Left kidney (tissue), 8 donors: ENCODE measurements at places on chromosomes 12 and 14.

- no peak for DNase-seq
These were observed 747 bp upstream of the DACT1 start for GRCh38 chr14:58637040-58637390.

DNA sequence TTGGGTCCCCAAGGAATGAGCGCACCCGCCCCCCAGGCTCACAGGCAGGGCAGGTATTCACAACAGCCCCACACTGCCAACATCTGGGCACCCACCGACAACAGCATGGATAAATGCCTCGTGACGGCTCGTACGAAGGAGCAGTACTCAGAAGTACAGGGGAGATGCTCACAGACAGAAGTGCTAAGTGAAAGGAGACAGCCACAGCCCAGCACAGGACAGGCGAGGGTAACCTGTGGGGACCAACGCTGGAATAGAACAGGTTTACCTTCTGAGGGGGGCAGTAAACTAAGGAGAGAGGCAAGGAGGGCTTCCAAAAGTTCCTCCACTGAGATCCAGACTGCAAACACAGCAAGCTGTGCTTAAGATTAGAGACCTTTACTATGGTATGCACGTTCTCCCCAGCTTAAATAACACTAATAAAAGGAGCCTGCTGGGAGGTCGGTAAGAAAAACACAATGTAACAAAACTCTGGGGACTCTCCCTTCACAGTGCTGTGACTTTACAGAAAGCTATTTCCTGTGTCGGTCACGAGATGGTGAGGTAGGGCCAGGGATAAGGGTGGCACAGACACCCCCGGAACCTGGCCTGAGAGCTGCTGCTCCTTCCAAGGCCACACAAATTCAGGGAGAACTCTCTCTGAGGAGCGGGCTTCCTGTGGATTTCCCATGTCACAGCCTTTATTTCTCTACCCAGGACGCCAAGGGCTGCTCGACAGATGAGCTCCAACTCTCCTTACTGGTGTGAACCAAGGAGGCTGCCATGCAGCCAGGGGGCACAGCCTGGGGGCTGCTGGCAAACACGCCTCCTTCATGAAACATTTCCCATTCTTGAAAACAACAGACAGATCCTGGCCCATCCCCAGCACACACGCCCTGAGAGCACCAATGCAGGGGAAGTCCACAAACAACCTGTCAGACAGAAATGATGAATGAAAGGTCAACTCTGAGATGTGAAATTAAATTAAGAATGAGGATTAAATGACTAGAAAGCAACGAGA is 26.3 kb downstream of the SLC15A4 start:
- DNase-seq: no peak

GRCh38 chr12:16269946-16270345 is 7.5 kb downstream of the SLC15A5 start:
- no peak for DNase-seq

- no peak for DNase-seq
These were observed 185.9 kb upstream of the RBM19 start for GRCh38 chr12:114152066-114152465.

DNA sequence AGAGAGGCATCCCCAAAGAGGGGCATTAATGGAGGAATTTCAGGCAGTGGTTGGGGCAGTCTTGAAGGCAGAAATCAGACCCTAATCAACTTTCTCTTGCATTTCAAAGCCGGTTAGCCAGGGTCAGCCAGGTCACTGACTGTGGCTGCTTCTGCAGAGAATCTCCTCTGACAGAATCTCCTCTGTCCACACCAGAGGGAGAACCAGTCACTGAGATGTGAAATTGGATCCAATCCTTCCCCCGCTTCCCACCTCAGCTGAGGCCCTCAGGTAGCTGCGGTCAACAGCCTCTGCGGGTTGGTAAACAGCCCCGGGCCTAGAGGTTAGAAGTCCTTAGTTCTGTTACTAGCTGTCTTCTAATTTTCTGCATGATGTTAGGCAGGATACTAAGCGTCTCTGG is 39.8 kb upstream of the NUAK1 start:
- DNase-seq: no peak

- DNase-seq: no peak
These were observed 755.6 kb downstream of the MED13L start for GRCh38 chr12:115521771-115522409.

GRCh38 chr14:54253195-54253947 is 143.4 kb upstream of the CDKN3 start:
- DNase-seq: no peak

- DNase-seq: no peak
These were observed 149.8 kb downstream of the PELI2 start for GRCh38 chr14:56268039-56268438.

- DNase-seq: no peak
These were observed 22.6 kb upstream of the LRP1-AS start for GRCh38 chr12:57169969-57170368.

DNA sequence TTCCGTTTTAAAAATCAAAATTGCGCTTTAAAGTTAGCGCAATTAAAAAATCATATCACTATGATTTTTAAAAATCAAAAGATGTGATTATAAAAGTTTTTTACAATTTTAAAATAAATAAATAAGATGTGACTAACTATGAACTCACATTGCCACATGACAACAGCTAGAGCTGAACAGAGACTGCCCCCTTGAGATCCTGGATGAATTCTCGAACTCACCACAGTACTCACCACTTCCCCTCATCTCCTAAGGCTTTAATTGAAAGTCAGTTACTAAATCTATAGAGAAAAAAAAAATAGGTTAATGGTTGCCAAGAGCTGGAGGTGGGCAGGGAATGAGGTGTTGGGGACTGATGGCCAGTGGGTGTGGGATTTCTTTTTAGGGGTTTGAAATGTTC is 384.2 kb downstream of the ZFP36L1 start:
- DNase-seq: no peak

- DNase-seq: no peak
These were observed 52.2 kb downstream of the ST8SIA1 start for GRCh38 chr12:22282283-22282682.

GRCh38 chr12:116339800-116340371 is 62.4 kb upstream of the MED13L start:
- DNase-seq: no peak

DNA sequence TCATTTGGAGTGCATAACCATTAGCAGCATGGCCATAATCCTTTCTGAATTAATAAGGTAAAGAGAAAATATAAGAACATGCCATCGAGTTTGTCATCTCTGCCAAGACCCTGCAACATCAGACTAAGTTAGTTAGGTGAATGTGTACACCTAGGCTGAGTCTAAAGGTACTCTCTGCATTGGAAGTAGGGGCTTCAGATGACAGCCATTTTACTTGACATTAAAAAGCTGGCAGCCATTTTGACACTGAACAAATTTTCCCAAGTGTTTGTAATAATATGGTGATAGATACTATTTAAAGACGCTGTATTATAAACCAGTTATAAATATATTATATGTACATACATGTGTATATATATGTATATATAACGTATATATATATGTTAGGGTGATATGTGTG is 79.0 kb downstream of the SUDS3 start:
- no peak for DNase-seq

- DNase-seq: no peak
These were observed 1.4 kb downstream of the SNRPF start for GRCh38 chr12:95859947-95860850.

- no peak for DNase-seq
These were observed 302.4 kb downstream of the CACNA1C start for GRCh38 chr12:2355198-2355597.

GRCh38 chr14:77467801-77468200 is 9.9 kb downstream of the AHSA1 start:
- no peak for DNase-seq

DNA sequence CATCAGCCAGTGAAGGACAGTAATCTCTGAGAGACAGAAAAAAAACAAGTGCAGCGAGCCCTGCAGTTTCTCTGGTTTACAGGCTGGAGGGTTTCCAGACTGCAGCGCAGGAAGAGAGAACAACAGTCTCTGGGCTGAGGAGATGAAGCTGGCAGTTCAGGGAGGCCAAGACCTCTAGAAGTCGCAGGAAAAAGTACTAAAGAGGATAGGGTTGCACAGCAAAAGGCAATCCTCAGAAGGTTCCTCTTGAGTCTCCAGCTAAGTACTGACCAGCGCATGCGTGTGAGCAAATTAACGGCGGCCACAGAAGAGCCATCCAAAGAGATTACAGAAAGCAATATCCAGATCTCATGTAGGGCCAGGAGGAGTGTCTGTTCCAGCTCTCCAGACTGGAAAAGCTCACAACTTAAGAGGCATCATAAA is 12.2 kb upstream of the CCDC60 start:
- DNase-seq: no peak

DNA sequence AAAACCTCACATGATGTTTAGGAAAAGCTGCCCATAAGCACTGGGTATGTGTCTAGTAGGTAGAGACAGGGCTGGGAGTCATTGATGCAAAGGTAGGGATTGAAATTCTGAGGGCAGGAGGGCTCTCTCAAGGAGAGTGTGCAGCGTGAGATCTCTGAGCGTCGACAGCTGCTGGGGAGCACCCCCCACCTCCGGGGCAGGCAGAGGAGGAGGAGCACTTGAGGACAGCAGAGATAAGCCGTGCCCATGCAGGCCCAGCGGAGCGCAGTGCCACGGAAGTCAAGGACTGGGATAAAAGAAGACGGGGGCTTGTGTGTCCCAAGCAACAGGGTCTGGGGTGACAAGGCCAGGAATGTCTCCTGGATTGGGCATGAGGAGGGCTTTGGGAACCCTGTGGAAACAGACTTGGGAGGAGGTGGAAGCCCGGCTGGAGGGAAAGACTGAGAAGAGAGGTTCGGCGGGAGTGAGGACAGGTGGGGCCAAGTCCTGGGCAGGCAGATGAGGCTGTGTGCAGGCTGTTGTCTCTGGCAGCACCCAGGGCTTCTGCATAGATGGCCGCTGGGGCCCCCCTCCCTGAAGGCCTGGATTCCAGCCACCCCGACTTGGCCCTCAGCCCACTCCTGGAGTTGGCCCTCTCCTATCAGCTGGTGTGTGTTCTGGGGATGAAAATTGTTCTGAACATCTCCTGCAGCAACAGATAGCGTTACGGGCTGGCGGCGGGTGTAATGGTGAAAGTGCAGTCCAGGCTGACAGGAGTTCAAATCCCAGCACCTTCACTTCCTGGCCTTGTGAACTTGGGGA is 1.9 kb downstream of the CACNA2D4 start:
- DNase-seq: no peak

DNA sequence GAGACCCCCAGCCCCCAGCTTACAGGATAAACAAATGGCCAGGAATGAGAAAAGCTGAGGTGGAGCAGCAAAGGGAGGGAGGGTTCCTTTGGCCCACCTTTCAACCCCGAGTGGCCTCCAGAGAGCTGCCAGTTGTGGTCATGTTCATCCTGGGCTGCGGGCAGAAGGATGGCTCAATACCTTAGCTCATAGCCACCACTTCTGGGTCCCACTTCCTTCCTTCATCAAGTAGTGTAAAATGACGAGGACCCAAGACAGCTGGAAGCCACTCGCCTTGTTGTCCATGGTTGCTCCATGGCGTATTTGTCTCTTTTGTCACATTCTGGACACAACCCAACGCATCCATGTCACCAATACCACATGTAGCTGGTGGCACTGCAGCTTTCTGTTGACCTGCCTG is 24.2 kb downstream of the CRACR2A start:
- no peak for DNase-seq

GRCh38 chr12:52837413-52837741 is 3.3 kb upstream of the KRT79 start:
- no peak for DNase-seq
